ENCODE measurements at places on chromosomes 11 and 22. TPM values are rescaled to one million over a fixed set of nuclear protein-coding genes. Genes with fewer than 3 reads are reported as not detected.

MAPK12 gene
- total RNA-seq, result 17.6 TPM

RFPL1 gene
- not detected for total RNA-seq

KCNJ4 gene
- 0.09 TPM for total RNA-seq

C11orf97 gene
- total RNA-seq, result not detected

TEX54 gene
- not detected for total RNA-seq

MMP13 gene
- total RNA-seq, result not detected

ALX4 gene
- 4.1 TPM for total RNA-seq
